NCI-H2081 (cell line): ENCODE measurements at places on chromosomes 12 and 14.
A peak's percentile ranks its signal among the peaks of the same experiment; 100 is the strongest.

DNA sequence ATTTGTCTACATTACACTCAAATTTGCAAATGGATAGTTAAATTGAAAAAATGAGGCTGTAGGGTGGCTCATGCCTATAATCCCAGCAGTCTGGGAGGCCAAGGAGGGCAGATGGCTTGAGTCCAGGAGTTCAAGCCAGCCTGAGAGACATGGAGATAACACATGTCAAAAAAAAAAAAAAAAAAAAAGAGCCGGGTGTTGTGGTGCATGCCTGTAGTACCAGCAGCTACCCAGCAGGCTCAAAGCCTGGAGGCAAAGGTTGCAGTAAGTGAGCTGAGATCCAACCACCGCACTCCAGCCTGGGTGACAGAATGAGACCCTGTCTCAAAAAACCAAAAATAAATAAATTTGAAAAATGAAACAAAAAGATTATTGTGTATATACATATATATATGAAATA, 119.9 kb upstream of the MGAT4C start:
- DNase-seq, result peak; percentile 59

DNA sequence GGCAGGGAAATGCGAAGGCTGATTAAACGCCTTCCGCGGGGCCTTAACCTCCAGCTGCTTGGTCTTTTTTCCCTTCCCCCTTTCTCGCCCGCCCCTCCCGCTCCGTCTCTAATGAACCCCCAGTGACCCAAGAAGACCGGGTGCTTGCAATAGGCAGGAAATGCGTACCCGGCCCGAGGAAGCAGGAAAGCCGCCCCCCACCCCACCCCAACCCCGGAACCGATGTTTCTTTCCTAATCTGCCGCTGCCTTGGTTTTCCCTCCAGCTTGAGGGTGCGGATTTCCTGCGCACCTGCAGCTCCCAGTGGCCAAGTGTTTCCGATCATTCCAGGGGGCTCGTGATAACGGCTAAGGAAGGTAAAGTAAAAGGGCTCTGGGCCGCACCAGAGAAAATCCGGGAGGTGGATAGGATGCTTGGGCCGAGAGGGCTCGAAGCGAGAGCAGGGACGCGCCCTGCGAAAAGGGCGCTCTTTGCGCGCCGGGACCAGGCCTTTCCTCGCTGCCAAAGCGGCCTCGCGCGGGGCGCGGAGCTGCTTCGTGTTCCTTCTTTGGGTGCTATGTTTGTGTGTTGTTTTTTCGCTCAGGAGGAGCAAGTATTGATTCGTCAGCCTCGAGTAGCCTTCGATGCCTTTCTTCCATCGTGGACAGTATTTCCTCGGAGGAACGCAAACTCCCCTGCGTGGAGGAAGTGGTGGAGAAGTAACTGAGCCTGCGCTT, 983 bp downstream of the MYF6 start:
- DNase-seq, result no peak

DNA sequence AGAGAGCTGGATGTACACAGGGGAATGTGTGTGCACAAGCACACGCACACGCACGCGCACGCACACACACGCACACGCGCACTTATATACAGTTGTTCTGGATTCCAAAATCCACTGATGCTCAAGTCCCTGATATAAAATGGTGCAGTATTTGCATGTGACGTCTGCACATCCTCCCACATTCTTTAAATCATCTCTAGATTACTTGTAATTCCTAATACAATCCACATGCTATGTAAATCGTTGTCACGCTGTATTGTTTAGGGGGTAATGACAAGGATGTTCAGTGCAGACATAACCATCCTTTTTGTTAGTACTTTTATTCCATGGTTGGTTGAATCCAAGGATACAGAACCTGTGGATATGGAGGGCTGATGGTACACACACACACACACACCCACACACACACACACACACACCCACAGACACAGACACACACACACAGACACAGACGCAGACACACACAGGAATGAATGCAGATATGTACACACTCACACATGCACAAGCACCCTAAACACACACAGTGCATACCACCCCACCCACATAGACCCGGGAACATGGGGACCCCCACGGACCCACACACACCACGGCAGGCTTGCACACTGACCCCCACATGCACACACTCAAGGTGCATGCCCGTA, 188.5 kb upstream of the PRMT8 start:
- DNase-seq, result no peak

- no peak for DNase-seq
Observed at GRCh38 chr14:66177935-66178334, 308.2 kb upstream of the CCDC196 start.

- DNase-seq, result no peak
Observed at GRCh38 chr12:93524386-93525133, 47.9 kb upstream of the SOCS2 start.
